ACHN (cell line): ENCODE measurements at places on chromosomes 1 and 21.

GRCh38 chr1:16120940-16121410, 34.9 kb downstream of the EPHA2 start:
- DNase-seq = no peak

GRCh38 chr1:4075436-4076225, 175.6 kb upstream of the C1orf174 start:
- DNase-seq = no peak

- no peak for DNase-seq
These were observed 181.7 kb upstream of the DPYD start for GRCh38 chr1:98102345-98103030.

DNA sequence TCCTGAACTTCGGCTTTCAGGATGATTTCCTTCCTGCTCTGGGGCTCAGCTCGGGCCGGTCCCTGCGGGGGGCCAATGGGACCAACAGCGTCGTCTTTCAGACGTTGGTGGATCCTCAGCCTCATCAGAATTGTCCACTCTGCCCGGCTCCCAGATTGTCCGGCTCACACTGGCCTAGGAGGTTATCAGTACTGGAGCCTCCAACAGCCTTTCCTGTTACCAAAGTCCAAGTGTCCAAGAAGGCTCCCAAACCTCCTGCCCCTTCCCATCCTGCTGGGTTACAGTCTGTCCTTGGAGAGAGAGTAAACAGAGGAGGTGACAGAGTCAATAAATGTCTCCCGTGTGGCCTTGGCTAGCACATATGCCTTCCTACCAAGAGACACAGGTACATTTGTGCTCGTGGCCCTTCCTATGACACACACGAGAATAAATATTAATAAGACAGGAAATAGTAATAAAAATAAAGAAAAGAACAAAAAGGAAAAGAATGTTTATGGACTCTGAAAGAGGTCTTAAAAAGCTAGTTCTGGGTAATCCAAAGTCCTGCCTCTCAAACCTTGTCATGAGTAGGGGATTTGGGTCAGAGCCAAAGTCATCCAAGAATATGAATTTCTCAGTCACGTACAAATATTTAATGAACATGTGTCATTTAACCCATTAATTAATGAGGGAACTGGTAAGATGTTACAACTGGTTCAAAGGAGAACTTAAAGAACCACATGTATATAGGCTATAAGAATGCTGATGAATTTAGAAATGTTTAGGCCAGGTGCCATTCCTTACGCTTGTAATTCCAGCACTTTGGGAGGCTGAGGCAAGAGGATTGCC, 80.8 kb upstream of the SLC2A1 start:
- DNase-seq = no peak

GRCh38 chr1:50095716-50096115, 13.0 kb upstream of the ELAVL4 start:
- no peak for DNase-seq

DNA sequence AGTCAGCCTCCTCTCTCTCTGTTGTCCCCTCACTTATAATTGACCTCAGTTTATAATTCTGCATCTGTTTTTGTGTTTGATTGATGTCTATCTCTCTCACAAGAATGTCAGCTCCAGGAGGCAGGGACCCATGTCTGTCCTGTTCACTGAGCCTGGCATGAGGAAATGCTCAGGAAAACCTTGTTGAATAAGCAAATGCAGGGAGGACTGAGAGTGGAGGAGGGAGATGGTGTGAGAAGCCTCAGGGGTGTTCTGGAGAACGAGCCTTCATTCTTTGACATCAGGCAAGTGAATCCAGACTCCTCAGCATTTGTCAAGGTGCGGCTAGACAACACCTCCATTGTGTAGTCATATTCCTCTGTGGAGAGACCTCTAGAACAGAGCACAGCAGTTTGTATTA, 45.5 kb downstream of the MAN1C1 start:
- no peak for DNase-seq

- no peak for DNase-seq
These were observed 6.2 kb downstream of the TNFRSF18 start for GRCh38 chr1:1199961-1200875.

- DNase-seq = peak; percentile 27
These were observed 241.0 kb downstream of the KCNJ6 start for GRCh38 chr21:37675202-37675801.

GRCh38 chr1:228149406-228150119, at the start of gene GJC2:
Gene GJC2, plus strand, starts transcription at chr1:228149930. Its CDS starts 7,829 bp downstream, at chr1:228157759.
- DNase-seq = no peak

DNA sequence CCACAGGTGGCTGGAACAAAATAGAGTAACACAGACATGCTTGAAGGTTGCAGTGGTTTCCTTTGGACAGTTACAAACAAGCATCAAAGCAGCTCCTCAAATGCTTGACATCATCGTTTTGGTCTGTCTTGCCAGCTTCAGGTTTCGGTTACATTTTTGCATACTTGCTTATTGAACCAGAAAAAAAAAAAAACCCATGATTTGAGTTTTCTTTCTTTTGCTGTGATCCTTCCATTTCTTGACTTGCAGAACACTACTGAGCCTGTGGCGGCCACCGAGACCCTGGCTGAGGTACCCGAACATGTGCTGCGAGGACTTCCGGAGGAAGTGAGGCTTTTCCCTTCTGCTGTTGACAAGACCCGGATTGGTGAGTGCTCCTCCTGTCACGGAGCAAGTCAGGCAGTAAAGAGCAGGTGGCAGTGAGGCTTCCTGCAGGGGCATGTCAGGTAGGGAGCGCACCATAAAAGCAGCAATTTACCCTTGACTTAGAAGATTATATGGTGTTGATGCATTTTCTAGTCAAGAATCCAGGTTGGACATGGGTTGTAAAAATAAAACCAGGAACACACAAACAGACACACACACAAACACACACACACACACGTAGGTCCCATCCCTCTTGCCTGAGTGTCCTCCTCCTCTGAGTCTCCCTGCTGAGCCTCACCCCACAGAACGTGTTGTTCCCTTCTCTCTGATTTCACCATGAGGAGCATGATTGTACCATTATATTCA, 30.9 kb downstream of the PRDM2 start:
- no peak for DNase-seq

DNA sequence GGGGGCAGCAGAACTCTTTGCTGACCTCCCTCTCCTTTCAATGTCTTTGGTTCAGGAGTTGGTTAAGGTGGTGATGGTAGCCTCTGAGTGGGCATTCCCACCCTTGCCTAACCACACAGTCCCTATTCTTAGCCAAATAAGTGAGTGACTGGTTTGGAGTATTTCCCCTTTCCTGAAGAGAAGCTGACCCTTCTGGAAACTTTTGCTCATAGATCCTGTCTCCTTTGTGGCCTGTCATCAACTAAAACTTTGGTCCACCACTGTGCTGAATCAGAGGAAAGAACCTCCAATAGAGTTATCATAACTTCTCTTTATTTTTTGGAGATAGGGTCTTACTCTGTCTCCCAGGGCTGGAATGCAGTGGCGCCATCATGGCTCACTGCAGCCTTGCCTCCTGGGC, 31.1 kb downstream of the C1orf21 start:
- DNase-seq = no peak

GRCh38 chr1:161787355-161787754, 21.2 kb downstream of the ATF6 start:
- DNase-seq = no peak

DNA sequence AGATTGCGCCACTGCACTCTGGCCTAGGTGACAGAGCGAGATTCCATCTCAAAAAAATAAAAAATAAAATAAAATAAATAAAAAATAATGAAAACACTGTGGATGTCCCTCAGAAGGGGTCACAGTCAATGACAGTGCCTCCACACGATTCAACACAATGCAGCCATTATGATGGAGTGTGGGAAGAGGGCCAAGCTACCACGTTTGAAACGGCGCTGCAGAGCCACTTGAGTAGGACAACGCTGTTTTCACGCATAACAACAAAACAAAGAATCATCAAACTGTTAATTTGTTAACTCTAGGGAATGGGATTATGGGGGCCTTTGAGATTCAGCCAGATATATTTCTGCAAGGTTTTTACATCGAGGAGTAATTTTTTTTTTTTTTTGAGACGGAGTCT, 36.5 kb downstream of the NKAIN1 start:
- DNase-seq = no peak

- no peak for DNase-seq
These were observed 38.7 kb downstream of the JUN start for GRCh38 chr1:58745117-58745516.

- no peak for DNase-seq
These were observed 16.7 kb upstream of the KCNJ15 start for GRCh38 chr21:38240129-38240528.

DNA sequence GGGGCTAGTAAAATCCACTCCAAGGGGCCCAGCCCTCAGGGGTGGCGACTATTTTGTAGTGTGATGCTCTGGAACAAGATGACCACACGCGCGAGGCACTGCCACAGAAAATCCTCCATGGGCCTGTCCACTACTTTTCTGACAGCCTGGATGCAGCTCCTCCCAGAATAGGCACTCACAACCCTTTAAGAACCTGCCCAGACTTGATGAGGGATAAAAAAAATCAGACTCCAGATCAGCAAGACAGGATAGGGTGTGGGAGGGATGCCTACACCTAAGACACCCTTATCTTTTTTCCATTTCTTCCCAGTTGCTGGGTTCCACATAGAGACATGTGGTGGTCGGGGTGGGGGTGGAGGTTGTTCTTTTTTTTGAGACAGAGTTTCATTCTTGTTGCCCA, 33.5 kb downstream of the PCAT6 start:
- DNase-seq = no peak

DNA sequence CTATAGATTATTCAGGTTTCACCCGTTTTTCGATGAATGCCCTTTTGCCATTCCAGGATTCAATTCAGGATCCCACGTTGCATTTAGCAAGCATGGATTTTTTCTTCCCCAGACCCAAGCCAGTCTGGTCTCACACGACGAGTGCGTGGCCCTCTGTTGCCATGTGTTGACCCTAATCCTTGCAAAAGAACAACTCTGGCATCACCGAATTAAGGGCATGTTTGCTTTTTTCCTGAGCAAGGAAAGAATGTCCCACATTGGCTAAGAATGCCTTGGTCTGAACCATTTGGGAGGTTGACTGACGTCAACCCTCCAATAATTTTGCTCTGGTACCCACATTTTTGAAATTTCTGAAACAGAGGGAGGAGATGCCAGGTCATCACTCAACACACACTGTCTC, 153.0 kb upstream of the WNT4 start:
- no peak for DNase-seq

DNA sequence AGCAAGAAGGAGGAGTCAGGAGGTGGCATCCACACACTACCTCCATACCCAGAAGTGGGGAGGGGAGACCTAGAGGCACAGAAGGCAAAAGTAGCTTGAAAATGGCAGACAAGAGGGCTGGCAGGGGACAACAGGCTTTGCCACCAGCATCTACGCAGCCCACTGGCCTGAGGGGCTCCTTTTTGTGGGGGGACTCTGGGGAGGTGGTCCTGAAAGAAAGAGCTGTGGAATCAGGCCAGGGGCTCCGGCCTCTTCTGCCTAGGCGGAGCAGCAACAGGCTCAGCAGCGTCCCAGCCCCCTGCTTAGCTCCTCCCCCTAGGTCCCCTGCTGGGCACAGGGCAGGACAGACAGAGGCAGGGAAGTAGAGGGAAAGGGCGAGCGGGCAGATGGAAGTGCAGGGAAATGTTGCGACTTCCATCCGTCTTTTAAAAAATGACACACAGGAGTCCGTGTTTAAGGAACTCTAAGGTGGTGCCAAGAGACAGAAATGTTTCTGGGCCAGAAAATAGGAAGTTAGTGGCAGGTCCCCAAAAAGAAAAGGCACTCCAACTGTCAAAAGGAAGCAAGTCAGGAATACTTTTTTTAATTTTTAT, 10.0 kb upstream of the LEFTY2 start:
- DNase-seq = no peak

GRCh38 chr1:19140465-19140864, 69.6 kb downstream of the UBR4 start:
- DNase-seq = no peak

DNA sequence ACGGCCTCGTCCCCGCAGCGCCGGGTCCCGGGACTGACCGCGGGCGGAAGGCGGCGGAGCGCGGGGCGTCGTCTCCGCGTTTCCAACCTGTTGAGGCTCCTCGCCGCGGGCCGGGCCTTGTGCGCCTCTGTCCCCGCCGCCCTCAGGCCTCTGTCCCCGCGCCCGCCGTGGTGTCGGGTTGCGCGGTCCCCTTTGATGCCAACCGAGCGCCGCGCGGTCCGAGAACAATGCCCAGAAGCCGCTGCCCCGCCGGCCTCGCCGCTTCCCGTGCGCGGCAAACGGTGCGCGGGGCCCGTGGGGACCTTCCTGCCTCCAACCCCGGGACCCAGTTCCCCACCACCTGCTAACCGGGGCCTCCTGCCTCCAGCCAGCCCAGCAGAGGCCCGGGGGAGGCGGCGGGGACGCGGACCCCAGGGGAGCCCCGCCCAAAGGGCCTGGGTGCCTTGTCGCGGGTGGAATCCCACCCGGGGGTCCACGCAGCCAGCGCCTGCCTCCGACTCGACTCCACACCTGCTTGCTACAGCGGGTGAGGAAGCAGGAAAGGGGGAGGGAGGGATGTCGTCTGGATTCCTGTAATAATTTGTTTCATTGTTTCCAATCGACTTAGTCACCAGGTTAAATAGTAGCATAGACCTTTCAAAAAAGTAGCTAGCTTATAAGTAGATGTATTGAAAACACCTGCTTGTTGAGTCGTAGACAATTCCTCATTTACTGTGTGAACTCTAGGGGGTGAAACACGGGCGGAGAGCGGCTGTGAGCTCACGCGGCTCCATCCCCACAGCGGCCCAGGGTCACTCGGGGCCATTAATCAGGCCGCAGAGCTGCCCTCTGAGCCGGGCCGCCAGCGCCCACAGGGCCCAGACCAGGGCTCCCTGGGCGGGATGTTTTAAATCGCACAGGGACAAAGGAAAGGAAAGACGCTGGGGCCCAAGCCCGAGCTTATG, 1.1 kb downstream of the COL18A1 start:
- DNase-seq = peak; percentile 74

DNA sequence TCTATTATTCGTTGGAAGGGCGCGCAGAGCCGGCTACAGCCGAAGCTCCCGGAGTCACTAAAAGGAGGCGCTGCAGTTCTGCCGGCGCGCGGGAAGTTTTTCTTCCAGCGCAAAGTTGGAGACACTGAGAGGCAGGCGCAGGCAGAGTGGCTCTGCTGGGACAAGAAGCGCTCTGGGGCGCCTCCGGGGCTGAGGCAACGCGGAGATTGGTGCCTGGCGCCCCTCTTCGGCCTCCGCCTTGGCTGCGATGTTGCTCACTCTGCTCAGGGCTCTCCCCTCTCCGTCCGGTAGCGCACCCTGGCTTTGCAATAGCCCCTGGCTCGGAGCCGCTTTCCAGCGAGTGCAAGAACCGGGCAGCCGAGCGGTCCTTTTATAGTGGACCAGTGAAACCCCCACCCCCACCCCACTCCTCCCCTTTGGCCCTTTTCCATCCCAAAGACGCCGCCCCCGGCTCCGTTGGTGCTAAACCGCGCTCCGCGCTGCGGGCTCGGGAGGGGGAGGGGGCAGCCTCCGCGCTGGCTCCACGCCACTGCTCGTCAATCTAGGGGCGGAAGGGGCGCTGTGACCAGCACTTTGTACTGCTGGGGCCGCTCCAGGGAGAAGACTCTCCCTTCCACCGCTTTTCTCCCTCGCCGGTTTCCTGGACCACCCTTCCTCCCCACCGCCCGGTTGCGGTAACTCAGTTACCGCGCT, at the start of gene ADAMTS1:
ADAMTS1 (minus strand) TSS at position 344 of the 693 bp plus-strand sequence. CDS start 455 bp downstream, outside the sequence.
- peak; percentile 88 for DNase-seq
